ENCODE measurements at places on chromosomes 7 and 10.

GRCh38 chr10:108749042-108749441, 1174.3 kb downstream of the XPNPEP1 start:
- DNase-seq: no peak

DNA sequence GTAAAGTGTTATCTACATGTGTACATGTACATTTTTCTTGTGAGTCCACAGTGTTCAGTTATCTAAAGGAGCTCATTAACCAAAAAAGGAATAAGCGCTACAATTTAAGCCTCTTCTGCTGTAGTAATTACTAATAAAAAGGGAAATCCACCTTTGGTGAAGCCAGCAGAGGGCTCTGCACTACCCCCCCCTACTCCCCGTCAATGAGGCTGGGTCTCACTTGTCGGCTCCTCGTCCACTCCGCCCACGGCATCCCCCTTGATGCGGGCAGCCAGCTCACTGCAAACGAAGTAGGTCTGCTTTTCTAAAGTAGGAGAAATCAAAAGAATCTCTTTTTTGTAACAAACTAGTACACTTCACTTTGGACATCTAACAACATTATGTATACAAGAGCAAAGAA, 4.7 kb upstream of the WASHC2A start:
- no peak for DNase-seq

GRCh38 chr7:105688617-105689016, 107.3 kb upstream of the EFCAB10 start:
- DNase-seq: no peak

DNA sequence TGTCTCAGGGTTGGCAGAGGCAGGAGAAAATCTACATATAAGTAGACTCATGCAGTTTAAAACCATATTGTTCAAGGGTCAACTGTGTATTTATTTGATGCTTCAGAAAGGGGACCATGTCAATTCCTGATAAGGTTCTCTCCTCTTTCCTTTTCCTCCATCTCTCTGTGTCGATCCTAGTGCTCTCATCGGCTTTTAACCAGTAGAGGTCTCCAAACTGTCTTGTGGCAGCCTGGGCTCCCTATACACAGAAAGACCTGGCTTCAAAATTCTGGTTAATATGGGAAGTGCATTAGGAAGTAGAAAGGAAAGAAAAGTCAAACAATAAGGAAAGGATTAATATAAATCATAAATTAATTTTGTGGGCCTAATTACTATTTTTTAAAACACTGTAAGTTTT, 304.4 kb upstream of the C7orf33 start:
- DNase-seq: no peak

- no peak for DNase-seq
Measured at GRCh38 chr7:19381321-19381720, 236.1 kb upstream of the FERD3L start.

- DNase-seq: no peak
Measured at GRCh38 chr10:48633381-48634197, 28.7 kb upstream of the ARHGAP22 start.

GRCh38 chr10:23439961-23440889, 1.4 kb downstream of the OTUD1 start:
- no peak for DNase-seq

- DNase-seq: no peak
Measured at GRCh38 chr7:138470391-138471157, 10.5 kb downstream of the TRIM24 start.

DNA sequence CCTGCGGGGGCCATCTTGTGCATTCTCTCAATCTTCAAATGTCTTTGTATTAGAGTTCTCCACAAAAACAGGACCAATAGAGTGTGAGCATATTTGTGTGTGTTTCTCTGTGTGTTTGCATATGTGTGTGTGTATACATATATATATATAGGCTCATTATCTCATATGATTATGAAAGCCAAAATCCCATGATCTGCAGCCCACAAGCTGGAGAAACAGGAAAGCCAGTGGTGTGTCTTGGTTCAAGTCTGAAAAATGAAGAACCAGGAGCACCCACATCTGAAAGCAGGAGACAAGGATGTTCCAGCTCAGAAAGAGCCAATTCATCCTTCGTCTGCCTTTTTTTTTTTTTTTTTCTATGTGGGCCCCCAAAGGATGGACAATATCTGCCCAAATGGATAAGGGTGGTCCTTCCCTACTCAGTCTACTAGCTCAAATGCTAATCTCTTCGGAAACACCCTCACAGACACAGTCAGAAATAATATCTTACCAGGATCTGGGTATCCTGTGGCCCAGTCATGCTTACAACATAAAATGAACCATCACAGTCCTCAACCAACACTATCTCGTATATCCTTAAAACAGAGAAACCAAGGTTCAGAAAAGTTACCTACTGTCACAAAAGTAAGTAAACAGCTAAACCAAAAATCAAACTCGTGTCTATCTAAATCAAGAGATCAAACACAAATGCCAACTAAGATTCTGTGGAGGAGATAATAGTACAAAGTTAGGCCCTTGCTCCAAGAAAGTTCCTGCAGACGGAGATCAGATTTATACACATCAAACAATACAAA, 141.9 kb downstream of the JMJD1C start:
- DNase-seq: no peak

DNA sequence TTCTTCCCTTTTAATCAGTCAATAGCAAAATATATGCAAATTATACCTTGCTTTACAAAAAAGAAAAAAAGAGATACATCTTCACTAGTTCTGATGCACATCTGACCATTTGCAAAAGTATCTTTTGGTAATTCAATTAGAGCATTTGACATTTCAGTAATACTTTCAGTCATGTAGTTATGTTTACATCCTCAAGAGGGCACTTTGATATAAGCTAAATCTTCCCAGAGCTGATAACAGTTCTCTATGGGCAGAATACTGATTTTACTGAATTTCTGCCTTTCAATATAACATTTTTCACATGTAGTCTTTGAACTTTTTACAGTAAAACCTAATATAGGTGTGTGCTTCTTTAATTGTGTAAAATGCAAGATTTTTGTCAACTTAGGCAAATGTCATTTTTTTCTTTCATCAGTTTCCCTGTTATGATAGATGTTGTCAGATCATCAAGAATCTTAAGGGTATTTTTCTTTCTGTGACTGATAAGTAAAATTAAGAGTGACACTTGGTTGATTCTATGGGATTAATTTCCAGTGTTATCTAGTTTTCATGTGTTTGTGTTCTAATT, 703.5 kb upstream of the SEMA3D start:
- DNase-seq: no peak

DNA sequence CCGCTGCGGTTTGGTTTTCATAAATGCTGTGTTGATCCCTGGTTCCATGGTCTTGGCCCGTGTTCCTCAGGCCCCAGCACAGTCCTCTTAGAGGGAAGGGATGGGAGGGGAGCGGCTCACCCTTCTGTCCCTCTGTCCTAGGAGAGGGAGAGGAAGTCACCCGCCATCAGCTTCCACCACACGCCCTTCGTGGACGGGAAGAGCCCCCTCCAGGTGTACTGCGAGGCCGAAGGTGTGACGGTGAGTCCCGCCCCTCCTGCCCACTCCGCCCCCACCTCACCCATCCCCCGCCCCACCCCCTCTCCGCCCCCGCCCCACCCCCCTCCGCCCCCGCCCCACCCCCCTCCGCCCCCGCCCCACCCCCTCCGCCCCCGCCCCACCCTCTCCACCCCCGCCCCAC, 37.5 kb upstream of the DPYSL4 start:
- DNase-seq: no peak

DNA sequence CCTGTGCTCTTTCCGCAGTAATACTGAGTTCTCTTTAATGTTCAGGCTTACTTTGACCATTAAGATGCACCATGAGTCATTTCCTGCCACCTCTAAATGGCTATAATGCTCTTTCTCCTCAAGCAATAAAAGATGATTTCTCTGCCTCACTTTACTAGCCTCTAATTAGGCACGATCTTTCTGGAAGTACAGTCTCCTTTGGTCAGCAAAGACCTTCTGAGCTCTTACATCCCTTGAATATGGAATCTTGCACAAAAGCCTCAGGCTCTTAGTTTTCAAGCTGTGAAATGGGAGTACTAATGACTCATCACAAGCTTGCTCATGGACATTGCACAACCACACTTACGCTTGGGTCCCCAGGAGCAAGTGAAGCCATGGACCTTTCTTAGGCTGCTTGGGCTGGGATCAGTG, 85.9 kb downstream of the FRMD4A start:
- DNase-seq: no peak

DNA sequence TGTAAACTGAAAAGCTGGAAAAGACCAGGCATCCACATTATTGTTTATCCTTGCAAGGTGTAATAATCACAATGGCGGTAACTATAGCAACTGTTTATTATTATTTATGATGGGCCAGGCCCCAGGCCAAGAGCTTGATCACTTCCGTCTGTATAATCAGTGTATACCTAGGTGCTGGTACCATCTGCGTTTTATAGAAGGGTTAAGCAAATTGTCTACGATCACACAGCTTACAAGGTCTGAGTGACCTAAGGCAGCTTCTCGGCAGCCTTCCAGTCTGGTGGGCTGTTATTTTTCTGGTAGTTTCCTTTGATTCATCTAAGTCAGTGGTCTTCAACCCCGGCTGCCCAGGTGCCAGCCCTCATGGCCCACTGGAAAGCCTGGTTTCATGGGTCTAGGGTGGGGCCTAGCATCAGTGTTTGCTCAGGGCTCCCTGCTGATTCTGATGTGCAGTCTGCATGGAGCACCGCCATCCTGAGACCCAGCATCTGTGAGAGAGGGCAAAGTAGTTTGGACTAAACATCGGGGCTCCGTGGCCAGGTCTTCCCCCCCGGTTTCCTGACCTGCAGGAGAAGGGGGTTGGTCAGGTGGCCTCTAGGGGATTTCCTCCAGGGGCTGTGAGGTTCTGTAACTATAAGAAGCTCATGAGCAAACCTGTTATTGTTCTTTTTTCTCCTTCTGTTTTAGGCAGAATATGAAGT, 146.4 kb downstream of the RGS10 start:
- DNase-seq: peak; percentile 42

DNA sequence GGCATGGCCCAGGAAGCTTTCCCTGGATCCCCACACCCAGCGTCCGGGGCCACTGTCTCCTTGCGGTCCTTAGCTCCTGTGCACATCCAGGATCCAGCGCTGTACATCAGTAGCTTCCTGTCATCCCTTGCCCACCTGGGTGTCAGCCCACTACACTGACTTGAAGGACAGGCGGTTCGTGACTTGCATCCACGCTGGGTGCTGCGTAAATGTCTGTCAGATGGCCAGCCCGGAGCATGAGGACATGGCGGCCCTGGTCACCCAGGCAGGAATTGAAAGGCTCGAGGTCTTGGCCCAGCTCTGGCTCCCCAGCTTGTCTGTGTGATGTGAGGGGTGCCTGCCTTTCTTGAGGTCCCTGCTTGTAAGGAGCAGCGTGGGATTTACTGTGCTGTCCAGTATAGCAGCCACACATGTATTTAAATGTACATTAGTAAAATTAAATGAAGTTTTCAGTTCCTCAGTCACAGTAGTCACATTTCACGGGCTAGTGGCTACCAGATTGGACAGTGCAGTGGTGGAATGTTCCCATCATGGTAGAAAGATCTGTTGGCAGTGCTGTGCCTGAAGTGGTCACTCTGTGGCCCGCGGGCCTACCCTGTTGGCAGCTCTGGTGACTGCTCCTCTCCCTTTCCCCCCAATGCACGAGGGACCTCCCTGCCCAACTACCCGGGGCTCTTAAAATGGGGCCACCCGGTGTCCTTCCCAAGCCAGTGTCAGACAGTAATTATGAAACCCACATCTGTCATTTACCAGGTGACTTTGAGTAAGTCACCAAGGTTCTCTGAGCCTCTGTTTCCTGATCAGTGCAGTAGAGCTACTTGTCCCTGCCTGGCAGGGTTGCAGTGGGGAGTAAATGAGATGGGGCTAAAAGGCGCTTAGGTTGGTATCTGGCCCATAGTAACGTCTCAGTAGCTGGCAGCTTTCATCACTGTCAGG, 97.8 kb upstream of the PPIF start:
- no peak for DNase-seq

- no peak for DNase-seq
Measured at GRCh38 chr7:47349401-47349800, 232.5 kb downstream of the TNS3 start.

DNA sequence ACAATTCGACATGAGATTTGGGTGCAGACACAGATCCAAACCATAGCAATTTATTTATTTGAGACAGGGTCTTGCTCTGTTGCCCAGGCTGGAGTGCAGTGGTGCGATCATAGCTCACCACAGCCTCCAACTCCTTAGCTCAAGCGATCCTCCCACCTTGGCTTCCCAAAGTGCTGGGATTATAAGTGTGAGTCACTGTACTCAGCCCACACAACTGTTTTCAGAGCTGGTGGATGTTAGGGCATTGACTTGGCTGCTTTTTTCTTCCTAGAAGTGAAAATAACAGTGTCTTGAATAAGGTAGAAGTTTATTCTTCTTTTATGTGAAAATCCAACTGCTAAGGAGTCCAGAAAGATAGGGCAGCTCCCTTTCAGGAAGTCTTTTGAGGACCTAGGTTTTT, 132.1 kb downstream of the CCDC3 start:
- no peak for DNase-seq

DNA sequence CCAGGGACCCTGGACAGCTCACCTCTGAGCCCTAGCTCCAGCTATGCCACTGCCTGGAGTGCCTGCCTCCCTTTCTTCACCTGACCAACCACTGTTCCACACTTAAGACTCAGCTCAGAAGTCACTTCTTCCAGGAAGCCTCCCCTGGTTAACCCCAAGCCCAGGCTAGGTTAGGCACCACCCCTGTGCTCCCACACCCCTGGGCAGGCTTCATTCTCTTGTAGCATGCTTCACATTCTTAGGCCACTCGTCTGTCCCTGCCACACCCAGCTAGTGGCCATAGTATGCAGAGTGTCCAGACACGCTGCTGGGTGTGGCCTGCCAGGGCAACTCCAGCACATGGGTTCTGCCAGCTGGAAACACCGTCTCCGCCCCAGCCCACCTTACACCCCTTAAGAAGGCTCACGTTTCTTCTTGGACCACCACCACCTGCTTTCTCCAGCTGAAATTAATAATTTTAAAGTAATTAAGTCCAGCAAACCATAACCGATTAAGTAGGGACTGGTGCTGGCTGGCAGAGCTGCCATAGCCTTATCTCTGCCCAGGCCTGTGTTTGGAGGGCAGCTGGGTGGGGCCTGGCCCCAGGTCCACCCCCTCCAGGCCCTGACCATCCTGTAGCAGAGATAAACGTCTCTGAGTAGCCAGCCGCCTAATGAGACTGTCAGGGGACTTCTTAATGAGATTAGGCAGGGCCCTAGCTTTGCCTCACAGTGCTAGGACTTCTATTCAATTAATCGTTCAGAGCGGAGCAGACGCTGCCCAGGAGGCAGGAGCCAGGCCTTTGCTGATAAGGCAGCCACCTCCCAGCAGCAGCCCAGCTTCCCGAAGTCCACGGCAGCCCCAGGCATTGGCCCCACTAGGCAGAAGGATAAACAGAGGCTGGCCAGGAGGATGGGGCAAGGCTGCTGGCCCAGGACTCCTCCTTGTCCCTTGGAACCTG, 20.5 kb downstream of the GRID1 start:
- no peak for DNase-seq

- no peak for DNase-seq
Measured at GRCh38 chr10:91512458-91512857, 102.3 kb downstream of the HECTD2 start.
